Suprapubic skin (tissue), 4 donors: ENCODE measurements at places on chromosomes 1 and 21.
A peak's percentile ranks its signal among the peaks of the same experiment; 100 is the strongest.

- DNase-seq = no peak
Measured at GRCh38 chr1:52229494-52229893, 87.6 kb downstream of the ZFYVE9 start.

DNA sequence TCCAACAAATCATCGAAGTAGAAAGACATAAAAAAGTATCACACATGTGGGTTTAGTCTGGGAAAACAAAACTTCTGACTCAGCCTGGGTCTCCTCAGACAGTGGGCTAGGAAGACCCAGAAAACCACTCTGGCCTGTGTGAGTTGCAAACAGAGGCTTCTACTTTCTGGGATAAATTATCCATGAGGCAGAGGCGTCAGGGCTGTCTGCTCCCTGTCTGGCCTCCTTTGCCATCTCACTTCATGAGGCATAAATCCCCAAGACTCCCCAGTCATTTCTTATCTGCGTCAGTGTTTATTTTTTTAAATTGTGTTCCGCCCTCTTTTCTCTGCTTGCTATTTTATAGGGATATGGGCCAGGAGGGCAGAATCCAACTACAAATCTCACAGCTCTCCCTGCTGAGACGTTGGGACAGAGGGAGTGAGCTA, 80.6 kb upstream of the TRABD2B start:
- DNase-seq = peak; percentile 28

DNA sequence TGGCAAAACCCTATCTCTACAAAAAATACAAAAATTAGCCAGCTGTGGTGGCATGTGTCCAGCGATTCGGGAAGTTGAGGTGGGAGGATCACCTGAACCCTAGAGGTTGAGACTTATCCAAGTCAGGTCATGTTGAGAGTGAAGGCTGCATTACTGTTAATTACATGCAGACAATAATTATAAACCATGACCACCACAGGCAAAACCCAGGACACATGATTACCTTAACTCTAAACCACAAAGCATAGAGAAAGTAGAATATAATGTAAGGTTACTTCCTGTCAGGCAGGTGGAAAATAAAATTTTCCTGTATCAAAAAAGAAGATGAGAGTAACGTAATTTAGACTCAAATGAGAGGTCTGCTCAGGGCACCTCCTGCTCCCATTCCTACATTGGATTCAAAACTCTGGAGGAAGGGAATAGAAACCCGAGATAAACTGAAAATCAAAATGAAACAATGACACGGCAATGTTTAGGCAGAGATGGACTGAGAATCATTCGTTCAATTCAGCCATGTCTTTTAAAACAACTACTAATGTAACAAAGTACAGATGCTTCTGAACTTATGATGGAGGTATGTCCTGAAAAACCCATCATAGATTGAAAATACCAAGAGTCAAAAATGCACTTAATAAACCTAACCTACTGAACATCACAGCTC, 33.6 kb downstream of the RGS8 start:
- DNase-seq = no peak

DNA sequence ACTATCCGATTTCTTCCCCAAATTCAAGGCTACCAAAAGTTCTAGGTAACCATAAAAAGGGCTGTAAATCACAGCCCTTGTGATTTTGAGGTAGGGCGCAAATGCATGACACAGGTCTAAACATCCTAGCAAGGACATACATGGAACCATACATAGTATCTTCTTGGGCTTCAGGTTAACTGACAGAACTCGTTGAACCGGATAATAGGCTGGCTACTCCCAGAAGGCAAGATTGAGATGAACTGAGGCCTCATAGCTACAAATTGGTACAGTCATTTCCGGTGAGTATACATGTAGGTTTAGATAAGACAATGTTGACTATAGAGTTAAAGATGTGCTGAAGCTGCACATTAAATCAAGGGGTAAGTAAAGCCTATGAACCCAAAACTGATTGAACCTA, 27.3 kb upstream of the TP53BP2 start:
- DNase-seq = no peak

DNA sequence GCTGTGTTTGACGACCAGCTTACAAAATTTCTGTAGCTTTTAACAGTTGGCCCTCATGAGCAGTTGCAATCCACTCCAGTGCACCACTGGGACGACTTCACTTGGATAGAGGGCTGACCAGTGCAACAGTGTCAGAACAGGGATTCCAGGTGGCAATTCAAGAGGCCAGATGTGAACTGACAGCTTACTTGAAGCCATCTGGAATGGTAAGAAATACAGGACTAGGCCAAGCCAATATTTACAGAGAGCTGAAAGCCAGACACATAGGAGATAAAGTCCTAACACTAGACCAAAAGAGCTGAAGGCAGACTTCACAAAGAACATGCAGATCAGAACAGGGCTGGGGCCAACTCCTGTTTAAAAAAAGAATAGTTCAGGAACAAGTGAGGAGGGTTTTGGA, 93.5 kb upstream of the NFIA start:
- no peak for DNase-seq
